Hematopoietic multipotent progenitor cell treated with erythropoietin and hydrocortisone succinate and interleukin-3 and kit ligand, for 15 days (in vitro differentiated cells): ENCODE measurements at places on chromosomes 11 and 22.

DNA sequence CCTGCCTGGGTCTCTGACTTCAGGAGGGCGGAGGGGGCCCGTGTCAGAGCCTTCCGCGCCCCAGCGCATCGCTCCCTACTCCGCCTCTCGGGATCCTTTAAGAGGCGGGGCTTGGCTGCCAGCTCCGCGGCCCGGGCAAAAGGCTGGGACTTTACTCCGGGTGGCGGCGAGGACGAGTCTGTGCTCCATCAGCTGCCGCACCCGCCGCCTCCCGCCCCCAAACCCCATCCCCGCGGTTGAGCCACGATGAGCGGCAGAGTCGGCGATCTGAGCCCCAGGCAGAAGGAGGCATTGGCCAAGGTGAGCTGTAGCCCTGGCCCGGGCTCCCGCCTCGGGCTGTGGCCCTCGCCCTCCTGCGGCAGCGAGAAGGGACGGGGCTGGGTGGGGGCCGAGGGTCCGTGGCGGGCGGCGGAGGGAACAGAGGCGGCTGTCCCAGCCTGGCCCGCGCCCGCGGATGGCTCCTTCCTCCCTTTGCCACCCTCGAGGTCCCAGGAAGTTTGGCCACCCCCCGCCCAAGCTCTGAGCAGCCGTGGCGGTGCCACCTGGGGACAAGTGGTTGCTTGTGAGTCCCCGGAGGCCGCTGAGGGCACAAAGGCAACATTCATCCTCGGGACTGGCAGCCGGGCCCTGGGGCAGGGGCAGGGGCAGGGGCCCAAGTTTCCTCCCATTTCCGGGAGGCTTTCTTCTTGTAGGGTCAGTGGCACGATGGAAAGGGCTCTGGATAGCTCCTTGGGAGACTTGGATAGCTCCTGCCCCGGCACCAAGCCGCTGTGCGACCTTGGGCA lies at the start of gene SEC14L2:
SEC14L2 (plus strand) TSS at position 148 of the 785 bp plus-strand sequence; CDS start at position 247, 99 bp downstream.
- DNase-seq: peak; percentile 72

- no peak for DNase-seq
Measured at GRCh38 chr11:26753723-26754504, 32.1 kb upstream of the SLC5A12 start.

DNA sequence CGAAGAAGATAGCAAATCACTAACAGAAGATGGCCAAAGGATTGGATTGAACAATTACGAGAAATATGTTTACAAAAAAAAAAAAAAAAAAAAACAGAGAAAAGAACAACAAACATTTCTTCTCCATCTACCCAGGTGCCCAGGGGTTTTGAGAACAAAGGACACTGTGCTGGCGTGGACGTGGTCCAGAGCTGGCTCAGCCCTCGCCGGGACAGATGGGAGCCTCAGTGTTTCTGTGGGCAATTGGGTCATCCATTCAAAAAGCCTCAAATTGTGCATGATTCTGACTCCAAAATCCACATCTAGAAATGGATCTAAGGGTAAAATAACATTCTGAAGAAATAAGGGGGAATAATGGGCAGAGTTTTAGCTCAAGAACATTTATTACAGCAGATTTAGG lies 63.1 kb downstream of the DHCR7 start:
- no peak for DNase-seq

DNA sequence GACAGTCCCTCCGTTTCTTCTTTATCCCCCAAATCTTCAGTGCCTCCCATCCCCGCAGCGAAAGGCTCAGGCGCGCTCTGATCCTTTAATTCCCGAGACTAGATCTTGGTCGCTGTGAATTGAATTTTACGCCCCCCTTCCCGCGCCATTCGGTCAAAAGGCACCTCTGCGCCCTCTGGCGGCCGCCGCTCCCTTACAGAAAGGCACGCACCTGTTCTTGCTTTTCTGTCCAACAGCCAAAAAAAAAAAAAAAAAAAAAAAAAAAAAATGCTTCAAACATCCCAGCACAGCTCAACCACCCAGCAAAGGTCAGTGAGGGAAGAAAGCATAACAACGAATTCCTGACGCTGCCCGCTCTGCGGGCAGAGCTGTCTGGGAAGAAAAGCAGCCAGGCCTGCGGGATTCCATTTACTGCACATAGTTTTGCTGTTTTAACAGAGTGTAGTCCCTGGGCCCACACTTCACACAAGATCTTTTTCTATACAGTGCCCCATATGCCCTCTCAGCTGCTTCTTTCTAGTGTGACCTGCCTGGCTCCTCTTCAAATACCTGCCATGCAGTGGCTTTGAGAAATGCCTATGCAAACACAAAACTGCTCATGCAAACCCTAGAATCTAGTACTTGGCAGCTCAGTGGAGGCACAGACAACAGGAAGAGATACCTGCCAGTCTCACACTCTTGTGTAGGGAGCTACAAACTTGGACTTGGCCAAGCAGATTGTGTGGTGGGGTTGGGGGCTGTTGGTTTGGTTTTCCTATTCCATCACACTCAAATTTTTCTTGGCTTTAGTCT lies 1.3 kb upstream of the ESAM start:
- DNase-seq: peak; percentile 68

- no peak for DNase-seq
Measured at GRCh38 chr11:96875712-96876111, 485.9 kb downstream of the JRKL start.

GRCh38 chr11:12629601-12630313 lies 44.5 kb upstream of the TEAD1 start:
- no peak for DNase-seq

GRCh38 chr22:43167001-43167589 lies 15.7 kb downstream of the TSPO start:
- peak; percentile 83 for DNase-seq

- DNase-seq: no peak
Measured at GRCh38 chr11:27139742-27140367, 99.2 kb downstream of the BBOX1 start.

DNA sequence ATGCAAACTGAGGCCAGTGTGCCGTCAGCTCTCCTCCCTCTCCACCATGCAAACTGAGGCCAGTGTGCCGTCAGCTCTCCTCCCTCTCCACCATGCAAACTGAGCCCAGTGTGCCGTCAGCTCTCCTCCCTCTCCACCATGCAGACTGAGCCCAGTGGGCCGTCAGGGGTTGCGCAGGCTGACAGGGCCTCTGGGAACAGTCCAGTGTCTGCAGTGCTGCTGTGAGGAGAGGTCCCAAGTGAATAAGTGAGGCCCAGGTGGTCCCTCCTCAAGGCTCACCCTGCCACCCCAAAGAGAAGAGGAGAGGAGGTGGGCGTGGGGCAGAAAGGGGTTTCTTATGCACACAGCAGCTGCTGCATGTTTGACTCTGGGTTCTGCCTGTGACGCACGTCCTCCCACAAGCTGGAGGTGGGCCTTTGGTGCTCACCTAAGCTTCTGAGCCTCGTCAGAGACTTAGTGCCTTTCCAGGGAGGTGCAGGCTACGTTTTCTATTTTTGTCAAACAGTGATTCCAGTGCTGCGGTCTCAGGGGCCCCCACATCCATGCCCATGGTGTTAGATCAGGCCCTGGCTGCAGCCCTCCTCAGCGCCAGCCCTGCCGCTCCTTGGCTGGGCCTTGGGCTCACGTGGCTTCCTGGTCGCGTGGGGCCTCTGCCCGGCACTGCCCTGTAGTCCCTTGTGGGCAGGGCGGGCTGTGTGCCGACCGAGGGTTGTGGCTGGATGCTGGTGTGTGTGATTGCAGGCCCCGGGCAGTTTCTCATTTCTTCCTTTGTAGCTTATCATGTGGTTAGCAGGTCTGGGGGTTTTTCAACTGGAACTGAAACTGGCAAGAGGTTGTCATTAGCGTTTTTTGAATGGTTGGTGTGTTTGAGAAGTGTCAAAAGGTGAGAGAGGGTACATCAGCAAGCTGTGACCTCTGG lies 7.1 kb downstream of the TPCN2 start:
- DNase-seq: no peak

- DNase-seq: no peak
Measured at GRCh38 chr11:134126217-134126822, 57.4 kb downstream of the JAM3 start.

DNA sequence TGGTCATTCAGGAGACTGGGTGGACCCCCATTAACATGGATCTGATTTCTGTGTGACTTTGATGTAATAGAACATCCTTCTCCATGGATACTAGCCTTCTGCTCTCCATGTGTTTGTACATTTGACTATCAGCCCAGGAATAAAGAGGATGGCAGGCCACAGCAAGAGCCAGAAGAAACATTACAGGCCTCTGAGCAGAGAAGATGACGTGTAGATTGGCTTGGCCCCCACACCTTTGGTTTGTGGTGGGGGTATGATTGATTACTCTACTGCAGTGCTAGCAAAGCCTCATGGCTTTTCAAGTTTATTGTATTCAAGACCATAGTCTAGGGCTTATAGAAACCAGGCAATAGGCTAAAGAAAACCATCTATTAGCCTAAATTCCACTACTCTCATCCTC lies 77.0 kb downstream of the GRAMD1B start:
- DNase-seq: no peak

- no peak for DNase-seq
Measured at GRCh38 chr11:57427727-57428082, 784 bp upstream of the SLC43A3 start.

- no peak for DNase-seq
Measured at GRCh38 chr11:12377824-12378593, 638 bp downstream of the PARVA start.

DNA sequence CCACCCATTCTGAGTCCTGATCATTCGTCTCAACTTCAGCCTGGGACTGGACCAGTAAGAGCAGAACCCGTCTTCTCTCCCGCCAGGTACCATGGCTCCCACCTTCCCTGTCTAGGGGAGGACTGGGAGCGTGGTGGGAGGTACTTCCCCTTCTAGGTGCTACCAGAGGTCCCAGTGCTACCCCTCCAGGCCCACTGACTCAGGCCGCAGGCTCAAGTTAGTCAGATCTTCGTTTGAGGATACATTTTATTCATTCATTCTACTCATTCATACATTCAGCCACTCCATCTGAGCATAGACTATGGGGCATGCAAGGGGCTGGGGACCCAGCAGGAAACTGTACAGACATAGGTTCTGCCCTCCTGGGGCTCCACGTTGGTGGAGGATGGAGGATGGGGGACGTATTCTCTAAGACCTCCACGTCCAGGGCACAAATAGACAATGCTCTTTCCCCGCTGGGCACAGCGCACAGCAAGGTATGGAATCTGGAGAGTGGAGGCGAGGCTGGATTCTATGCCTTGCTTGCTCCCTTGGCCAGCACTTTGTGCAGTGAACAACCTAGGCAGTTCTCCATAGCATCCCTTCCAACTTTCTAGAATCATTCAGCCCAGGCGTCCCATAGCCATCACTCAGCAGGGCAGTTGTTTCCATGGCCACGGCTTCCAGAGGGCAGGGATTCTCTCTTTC lies 1.0 kb upstream of the RAB3IL1 start:
- peak; percentile 19 for DNase-seq

GRCh38 chr22:38284042-38284402 lies 11.2 kb upstream of the TMEM184B start:
- DNase-seq: no peak

DNA sequence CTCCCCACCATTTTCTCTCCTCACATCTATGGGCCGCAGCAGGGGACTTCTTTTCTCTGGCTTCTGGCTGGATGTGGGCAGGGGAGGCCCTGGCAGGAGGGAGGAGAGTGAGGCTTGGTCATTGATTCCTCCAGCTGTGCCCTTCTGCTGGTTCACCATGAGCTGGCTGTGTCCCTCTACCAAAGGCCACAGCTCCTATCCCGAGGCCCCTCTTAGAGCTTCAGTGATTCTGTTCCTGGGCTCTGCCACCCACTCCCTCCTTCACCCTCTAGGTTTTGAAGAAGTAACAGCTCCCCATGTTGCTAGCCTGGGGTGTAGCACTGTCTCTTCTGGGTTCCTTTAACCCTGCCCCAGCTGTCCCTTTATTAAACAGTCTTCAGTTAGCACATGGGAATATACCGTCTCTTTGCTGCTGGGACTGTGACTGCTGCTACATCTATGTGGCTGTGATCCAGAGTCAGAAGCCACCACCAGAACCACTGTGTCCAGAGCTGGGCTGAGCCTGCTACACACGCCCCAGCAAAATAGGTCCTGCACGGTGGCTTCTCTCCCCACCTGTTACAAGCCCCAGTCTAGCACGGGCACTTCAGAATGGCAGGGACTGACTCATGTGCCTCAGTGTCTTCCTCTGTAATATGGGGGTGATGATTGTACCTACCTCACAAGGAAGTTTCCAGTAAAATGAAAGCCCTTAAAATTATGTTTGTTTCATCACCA lies 578 bp upstream of the PARVG start:
- no peak for DNase-seq

GRCh38 chr11:128865490-128865889 lies 1.6 kb downstream of the KCNJ1 start:
- no peak for DNase-seq

- DNase-seq: no peak
Measured at GRCh38 chr11:22957786-22958185, 97.5 kb upstream of the CCDC179 start.

DNA sequence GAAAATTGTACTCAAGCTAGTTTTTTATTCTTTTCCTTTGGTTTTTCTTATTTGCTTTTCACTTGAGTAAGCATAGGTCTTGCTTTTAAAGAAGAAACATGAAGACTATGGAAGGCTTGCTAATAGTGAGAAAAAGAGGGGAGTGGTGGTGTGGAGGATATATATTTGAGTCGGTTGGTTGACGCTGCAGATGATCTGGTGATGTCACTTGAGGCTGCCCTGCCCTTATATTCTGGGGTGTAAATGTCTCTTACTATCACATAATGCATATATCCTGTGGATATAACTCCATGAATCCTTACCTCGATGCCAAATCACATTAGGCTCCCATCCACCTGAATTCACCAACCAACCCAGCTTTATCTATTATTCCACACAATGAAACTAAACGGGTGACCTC lies 2.9 kb downstream of the GRIA4 start:
- no peak for DNase-seq

DNA sequence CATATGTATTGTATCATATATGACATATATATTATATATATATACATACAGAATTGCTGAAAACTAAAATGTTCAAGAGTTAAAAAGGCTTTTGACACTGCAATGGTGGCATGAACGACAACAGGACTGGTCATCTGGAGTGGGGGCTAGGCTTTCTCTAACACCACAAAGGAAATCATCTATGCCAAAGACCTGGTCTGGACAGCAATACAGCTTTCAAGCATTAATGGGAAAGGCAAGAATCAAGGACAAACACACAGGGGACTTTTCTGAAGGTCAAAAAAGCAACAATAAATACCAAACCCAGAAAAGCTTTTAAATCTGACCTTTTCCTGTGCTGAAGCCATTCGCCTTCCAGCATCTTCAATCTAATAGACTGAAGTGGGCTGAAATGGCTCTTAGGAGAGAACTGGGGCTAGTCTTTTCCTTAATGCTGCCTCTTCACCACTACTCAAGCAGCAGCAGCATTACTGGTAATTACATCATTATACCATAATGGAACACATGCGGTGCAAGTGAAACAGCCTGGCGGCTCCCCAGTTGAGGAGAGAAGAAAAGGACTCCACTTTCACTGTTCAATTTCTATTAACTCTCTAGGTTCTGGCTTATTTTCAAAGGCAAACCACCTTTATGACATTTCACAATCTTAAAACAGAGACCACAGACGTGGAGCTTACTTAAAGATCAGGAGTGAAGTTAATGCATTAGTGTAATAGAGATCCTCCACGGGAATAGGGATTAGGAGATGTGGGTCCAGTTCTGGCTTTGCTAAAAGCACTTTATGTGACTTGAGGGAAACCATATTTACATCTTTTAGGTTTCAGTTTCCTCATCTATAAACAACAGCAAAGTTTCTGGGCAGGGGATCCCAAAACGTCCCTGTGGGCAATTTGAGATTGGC lies 63.0 kb downstream of the GAB2 start:
- DNase-seq: no peak
